ENCODE measurements at places on chromosomes 5 and 9.

- DNase-seq, result no peak
Observed at GRCh38 chr5:150464554-150465012, 15.0 kb upstream of the RPS14 start.

- no peak for DNase-seq
Observed at GRCh38 chr9:113650207-113651131, 186.9 kb downstream of the RGS3 start.

- no peak for DNase-seq
Observed at GRCh38 chr9:34084562-34084961, 35.9 kb upstream of the UBAP2 start.

- DNase-seq, result no peak
Observed at GRCh38 chr9:19648672-19649071, 140.2 kb downstream of the SLC24A2 start.

DNA sequence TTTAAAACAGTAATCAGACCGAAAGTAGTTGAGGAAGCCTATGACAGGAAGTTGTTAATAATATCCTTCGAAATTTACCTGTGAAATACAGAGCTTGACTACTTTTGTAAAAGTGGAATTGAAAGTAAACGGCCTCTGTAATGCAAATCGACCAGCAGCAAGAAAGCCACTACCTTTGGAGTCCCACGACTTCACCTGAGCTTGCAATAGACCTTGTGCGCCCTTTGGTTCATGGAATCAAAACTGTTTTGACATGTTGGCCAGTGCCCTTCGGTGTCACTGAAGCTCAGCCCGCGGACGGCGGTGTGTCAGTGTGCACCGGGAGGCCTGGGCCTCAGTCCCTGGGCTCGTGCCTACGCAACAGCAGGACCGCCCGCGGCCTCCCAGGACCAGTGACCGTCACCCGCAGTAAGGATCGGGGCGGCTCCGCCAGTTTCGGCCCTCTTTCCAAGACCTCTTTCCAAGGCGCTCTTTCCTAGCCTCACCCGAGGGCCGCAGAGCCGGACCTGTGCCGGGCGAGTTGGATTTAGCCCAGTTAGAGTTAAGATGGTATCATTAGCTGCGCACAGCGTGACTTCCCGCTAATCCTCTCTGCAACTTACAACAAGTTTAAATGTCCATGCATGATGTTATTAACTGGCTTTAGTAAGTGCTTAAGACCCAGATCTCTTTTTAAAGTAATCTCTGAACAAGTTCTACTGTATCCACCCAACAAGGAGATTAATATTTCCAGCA lies 223.3 kb downstream of the MEF2C start:
- no peak for DNase-seq

- DNase-seq, result no peak
Observed at GRCh38 chr5:112669328-112669963, 68.2 kb upstream of the APC start.

DNA sequence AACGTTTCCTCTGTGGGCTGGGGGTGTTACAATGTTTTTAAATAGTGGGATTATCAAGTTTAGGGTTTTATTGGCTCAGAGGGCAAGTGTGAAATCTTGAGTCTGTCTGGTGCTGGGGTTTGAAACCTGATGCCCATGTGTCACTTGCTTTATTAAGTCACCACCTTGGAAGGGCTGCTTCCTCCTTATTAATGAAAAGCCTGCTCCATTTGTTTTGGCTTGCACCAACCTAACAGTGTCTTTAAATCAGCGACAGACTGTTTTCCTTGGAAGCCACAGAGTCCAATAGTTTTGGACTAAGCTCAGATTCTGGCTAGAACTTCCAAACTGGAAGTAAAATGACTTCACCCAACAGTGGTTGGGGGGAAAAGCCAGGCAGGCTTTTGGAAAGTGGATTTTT lies 10.7 kb upstream of the PALM2AKAP2 start:
- DNase-seq, result no peak

GRCh38 chr5:109326919-109327318 lies 82.9 kb downstream of the PJA2 start:
- DNase-seq, result no peak

DNA sequence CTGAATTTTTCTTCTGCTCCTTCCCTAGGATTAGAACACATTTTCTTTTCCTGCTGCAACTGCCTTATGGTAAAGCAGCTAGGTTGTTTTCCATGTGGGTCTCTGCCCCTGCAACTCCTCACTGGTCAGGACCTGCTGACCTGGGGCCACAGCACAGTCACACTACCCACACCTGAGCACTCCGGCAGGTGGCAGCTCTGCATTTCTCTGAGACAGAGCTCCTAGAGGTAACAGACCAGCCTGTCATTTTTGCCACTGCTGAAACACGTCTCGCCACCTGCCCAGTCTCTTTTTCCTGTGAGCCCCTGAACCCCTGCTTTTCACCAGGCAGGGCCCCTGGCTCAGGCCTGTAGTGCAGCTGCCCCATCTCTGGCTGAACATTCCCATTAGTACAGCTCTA lies 609.6 kb downstream of the HINT1 start:
- DNase-seq, result no peak

DNA sequence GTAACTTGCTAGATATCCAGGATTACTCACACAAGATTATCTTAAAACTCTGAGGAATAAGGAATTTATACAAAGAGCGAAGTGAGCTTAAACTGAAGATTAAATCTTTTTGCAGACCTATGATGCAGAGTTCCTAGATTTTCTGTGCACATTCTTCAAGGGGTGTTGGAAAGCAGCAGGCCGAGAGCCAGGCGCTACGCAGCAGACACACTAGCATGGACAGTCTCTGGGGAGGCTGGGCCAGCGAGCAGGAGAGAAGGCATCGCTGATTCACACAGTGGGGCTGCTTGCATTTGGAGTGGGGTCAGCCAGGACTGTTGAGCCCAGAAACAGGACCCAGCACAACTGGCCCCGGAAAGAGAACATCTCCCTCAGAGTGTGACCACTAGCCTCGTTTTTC lies 136.3 kb downstream of the ADAMTS16 start:
- no peak for DNase-seq

GRCh38 chr9:136554870-136555269 lies 9.0 kb upstream of the NOTCH1 start:
- no peak for DNase-seq

DNA sequence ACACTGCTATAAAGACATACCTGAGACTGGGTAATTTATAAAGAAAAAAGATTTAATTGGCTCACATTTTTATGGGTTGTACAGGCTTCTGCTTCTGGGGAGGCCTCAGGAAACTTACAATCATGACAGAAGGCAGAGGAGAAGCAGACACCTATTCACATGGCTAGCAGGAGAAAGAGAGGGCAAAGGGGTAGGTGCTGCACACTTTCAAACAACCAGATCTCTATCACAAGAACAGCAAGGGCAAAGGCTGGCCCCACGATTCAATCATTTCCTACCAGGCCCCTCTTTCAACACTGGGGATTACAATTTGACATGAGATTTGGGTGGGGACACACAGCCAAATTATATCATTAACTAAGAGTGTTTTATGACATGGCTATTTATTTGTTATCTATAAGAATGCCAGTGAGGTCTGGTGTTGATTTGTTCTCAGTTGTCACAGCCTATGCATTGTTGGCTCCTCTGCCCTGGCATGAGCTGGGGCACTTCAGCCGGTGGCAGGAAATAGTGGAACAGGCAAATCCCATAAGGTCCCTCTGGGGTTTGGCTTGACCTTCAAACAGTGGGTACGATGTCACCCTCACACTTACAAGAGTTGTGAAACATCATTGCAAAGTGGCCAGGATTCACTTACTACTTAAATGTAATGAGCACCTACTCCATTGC lies 44.1 kb downstream of the SPARC start:
- no peak for DNase-seq

DNA sequence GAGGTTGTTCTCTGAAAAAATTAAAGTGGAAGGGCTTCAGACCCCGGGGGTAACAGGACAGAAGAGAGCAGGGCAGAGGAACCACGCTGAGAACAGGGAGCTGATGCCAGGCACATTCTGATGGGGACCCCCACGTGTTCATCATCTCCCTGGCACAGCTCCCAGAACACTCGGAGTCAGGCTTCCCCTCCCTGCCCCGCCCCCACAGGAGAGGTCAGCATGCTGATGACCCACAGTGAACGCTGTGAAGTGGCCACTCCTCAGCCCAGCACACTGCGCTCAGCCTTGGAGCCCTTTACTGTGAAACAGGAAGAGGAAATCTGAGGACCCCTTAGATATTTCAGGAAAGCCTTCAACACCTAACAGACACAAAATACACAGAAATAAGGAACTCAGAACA lies 16.4 kb downstream of the RETREG1 start:
- DNase-seq, result no peak

GRCh38 chr5:172365948-172366608 lies 82.5 kb upstream of the UBTD2 start:
- no peak for DNase-seq

GRCh38 chr5:39218482-39219402 lies 621 bp downstream of the FYB1 start:
- no peak for DNase-seq

GRCh38 chr5:19018822-19019221 lies 969.2 kb downstream of the CDH18 start:
- DNase-seq, result no peak

- DNase-seq, result no peak
Observed at GRCh38 chr5:126656401-126657007, 55.8 kb downstream of the PHAX start.

DNA sequence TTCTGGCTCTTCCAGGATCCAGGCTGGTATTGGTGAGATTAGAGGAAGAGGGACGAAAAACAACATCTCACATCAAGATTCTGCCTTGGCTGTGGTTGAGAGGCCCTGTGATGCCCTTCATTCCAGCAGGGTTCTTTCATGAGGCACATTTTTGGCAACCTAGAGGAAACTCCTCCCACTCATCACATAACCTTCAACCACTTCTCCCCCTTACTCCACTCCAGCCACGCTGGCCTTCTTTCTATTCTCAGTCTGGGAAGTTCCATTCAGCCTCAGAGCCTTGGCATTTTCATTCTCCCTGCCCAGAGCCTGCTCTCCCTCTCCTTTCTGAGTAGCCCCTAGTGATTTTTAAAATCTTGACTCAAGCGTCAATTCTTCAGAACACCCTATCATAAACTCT lies 337.5 kb downstream of the ZSWIM6 start:
- DNase-seq, result no peak

GRCh38 chr5:142472306-142472951 lies 147.6 kb upstream of the SPRY4 start:
- no peak for DNase-seq

DNA sequence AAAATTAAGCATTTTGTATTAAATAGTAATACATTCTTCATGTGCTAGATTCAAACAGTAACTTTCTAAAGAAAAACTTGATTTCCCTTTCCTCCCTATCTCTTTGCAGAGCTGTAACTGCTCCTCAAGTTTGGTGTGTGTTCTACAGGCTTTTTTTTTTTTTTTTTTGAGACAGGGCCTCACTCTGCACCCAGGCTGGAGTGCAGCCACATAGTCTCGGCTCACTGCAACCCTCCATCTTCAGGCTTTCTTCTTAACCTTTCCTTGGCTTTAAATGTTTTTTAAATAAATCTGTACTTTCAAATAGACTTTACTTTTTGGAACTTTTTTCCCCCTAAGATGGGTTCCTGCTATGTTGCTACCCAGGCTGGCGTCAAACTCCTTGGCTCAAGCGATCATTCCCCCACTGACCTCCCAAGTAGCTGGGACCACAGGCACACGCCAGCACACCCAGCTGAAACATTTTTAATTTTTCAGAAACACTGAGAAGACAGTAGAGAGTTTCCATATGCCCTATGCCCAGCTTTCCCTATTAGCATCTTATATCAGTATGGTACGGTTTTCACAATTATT lies 9.1 kb downstream of the NDFIP1 start:
- DNase-seq, result no peak

GRCh38 chr5:5145651-5146529 lies 5.8 kb downstream of the ADAMTS16 start:
- DNase-seq, result no peak

DNA sequence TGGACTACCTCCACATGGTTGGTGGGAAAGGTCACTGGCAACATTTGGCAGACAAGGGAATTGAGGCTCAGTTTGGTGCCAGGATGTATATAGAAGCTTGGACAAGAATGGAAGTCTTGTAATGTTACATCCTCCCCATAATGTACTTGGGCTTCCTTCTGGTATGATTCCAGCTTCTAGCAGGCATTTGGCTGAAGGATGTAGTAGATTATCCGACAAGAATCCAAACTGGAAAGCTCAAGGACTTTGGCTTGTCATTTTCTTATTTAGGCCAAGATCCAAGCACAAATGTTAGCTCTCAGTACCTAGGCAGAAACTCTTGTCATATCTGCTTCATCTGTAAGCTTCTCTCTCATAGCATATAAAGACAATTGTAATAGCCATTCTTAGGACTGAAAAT lies 209.1 kb downstream of the MAPKAP1 start:
- no peak for DNase-seq

GRCh38 chr9:100281676-100282387 lies 70.9 kb downstream of the TEX10 start:
- no peak for DNase-seq

GRCh38 chr9:104836235-104836634 lies 72.3 kb downstream of the NIPSNAP3B start:
- DNase-seq, result no peak

DNA sequence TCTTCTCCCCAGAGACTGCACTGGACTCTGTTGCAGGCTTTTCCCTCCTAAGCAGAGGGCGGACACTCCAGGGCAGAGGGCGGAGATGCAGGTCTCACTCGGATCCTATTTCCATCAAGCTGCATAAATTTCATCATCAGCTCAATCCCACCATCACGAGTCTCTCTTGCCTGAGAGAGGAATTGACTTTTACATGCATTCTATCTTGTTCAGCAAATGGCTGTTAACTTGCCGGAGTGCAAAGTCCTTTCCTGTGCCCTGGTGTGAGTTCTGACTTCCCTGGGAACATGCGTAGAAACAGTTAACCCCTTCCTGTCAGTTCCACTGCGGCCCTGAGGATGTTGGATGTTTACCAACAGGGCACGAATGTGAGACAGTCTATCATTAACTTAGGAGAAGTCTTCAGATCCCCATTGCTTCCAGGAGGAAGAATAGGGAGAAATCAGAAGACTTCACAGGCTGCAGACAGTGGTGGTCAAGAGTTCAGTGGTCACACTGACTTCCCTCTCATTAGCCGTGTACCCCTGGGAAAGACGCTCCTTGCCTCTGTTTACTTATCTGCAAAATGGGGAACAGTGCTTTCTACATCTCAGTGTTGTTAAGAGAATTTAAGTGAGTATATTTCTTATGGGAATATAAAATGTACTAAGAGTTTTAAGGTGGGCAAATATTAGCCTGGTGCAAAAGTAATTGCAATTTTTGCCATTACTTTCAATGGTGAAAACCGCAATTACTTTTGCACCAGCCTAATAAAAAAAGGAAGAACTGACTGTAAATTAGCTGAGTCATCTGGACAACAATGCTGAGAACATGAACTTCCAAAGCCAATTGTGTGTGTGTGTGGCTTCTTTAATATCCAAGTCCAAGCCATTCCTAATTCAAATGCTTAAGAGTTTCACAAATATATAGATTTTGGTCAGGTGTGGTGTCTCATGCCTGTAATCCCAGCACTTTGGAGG lies 248.0 kb downstream of the DRD1 start:
- DNase-seq, result no peak

GRCh38 chr5:73998489-73998888 lies 372.5 kb downstream of the ARHGEF28 start:
- no peak for DNase-seq

GRCh38 chr9:136693490-136694162 lies 6.4 kb upstream of the AGPAT2 start:
- DNase-seq, result no peak
